ENCODE measurements at places on chromosomes 5 and 9.
A peak's percentile ranks its signal among the peaks of the same experiment; 100 is the strongest.

GRCh38 chr9:121282277-121283079 is 14.5 kb downstream of the GSN start:
- peak; percentile 86 for DNase-seq

- DNase-seq, result peak; percentile 8
These were observed at the start of gene ZNF883 for GRCh38 chr9:113011911-113012381. ZNF883 (minus strand) TSS chr9:113012192.

- DNase-seq, result no peak
These were observed 17.0 kb upstream of the SH3TC2 start for GRCh38 chr5:149079883-149080282.

DNA sequence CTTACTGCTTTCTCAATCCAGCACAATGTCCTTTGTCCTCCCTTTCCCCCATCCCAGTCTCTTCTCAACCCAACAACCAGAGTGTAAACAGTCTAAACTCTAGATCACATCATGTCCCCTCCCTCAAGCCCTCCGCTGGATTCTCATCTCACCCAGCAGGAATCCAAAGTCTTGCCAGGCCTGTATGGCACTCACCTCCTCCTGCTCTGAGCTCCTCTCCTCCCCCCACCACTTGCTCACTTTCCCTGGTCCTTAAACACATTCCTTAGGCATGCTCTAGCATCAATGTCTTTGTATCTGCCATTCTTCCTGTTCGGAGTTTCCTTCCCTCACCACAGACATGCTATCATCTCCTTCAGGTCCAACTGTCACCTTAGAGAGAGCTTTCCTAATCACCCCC is 78.8 kb downstream of the NIPSNAP3B start:
- no peak for DNase-seq

DNA sequence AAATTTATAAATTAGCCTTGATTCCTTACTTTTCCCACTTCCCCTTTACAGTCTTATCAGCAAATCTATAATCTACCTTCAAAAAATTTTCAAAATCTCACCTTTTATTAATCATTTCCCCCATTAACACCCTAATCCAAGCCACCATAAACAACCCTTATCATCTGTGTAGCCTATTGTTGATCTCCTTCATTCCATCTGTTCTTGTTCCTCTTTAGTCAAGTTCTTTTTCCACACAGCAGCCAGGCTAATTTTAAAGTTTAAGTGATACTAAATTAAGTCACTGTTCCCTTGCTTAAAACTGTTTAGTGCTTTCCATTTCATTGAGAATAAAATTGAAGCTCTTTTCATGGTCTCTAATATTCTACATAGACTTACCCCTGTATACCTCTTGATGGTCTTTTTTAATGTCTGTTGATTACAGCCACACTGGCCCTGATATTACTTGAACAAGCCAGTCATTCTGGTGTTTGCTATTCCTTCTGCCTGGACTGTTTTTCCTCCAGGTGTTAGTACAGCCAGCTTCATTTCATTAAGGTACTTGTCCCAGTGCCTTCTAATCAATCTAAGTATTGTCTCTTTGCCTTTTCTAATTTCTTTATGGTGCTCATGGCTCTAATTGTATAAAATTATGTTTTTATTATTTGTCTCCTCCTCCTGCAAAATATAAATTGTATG is 31.1 kb downstream of the GPR151 start:
- DNase-seq, result no peak

GRCh38 chr9:109310486-109310901 is 10.4 kb downstream of the EPB41L4B start:
- no peak for DNase-seq

GRCh38 chr5:115415143-115415491 is 118.7 kb upstream of the CCDC112 start:
- no peak for DNase-seq

- DNase-seq, result no peak
These were observed 119.5 kb downstream of the BAAT start for GRCh38 chr9:101265261-101265660.

DNA sequence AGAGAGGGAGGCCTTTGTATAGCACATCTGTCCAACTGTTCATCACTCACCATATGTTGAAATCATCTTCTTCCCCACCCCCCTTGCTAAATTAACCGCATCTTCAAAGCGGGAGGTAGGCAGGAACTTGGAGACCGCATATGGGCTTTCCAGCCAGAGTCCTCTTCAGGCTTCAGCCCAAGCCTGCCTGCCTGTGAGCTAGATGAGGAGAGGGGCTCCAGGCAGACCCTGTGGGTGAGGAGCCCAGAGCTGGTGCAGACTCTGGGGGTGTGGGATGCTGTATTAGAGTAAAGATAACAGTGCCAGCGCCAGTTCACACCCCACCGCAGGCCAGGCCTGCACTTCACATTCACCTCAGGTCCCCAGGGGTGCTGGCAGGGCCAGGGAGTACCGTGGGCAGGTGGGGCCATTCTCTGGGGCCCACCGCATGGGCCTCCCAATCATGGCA is 16.2 kb downstream of the PRRC2B start:
- no peak for DNase-seq

All from GM04504 (cell line).